ENCODE measurements at places on chromosomes 2 and 18.

- no peak for DNase-seq
Observed at GRCh38 chr2:200450288-200450687, 59.6 kb downstream of the KCTD18 start.

- DNase-seq: no peak
Observed at GRCh38 chr2:1990724-1991123, 246.4 kb upstream of the PXDN start.

DNA sequence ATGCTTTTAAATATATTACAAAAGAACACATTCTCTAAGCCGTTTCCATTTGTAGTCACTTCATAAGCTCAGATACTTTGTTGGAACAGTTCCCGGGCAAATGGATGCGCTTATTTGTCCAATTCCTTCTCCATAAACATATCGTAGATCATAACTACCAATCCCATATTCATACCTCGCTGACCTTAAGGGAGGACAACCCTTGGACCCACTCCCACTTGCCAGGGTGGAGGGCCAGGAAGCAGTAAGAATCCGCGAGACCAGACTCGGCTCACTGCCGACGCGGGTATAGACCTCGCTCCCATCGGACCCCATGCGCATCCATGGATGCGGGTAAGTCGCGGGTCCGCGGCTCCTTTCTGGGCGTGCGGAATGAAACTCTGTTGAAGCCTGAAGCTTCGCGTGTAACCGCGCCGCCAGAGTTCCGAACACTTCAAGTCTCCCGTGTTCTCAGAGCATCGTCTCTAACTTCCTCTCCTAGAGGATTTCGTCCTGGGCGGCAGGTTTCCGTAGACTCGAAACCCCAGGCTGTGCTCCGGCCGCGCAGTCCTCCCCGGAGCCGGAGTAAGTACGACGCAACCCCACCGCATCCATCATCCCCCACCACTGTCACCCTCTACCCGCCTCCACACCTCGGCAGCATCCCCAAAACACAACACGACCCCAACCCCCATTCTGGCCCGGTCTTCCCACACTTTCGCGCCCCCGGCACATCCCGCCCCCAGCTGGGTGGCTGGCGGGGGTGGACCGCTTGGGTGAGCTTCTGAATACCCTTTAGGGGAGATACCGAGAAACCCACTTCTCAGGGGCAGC is 1.1 kb downstream of the DSC3 start:
- no peak for DNase-seq

DNA sequence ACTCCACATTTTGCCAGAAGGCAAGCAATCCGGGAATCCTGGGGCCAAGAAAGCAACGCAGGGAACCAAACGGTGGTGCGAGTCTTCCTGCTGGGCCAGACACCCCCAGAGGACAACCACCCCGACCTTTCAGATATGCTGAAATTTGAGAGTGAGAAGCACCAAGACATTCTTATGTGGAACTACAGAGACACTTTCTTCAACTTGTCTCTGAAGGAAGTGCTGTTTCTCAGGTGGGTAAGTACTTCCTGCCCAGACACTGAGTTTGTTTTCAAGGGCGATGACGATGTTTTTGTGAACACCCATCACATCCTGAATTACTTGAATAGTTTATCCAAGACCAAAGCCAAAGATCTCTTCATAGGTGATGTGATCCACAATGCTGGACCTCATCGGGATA is 26.8 kb downstream of the B3GNT2 start:
- DNase-seq: no peak

- no peak for DNase-seq
Observed at GRCh38 chr2:10415048-10415447, 33.1 kb downstream of the ODC1 start.

DNA sequence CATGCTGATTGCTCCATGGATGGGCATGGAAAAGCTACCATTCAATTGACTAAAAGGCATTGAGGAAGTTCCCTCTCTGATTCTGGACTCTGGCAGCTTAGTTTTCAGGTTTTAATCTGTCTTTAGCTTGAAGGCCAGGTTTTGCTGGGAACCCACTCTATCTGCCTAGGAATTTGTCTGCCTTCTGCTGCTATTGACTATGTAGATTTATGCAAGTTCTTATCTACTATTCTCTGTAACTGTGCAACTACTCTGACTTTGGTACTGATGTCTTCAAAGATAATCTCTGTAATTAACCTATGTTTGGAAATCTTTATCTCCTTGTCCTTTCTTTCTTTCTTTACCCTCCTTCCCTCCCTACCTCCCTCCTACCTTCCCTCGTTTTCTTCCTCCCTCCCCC is 178.8 kb downstream of the DSEL start:
- no peak for DNase-seq

DNA sequence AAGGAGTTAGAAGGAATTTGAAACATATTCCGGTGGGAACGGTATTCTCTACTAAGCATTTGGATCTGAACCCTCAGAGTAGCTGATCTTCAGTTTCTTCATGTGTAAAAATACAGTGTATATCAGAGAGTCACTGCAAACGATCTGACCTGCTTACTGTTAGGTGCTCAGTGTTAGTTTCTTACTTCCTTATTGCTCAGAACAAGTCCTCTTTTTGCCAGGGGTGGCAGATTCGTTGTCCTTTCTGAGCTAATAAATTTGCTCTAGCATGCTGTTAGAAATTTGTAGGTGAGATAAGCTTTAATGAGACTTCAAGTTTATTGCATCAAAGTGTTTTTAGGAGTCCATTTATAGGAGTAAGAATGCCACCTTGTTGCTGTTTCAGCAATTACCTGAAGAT is 15.8 kb downstream of the PLEKHA3 start:
- DNase-seq: no peak

DNA sequence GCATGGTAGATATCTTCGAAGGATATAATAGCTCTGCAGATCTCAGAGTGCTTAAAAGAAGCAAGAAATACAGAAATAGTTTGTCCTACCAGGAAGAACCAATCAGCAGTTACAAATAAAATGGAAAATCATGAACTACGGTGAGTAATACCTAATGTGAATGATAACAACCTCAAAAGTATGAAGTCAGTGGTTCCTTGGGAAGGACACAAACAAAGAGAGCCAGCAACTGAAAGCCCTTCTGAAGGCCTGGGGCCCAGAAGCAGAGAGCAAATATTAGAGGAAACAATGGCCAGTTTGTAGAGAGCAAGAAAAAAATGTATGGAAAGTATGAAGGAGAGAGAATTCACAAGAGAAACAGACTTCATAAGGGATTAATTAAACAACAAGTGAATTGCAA is 226.8 kb upstream of the CHST9 start:
- DNase-seq: no peak

GRCh38 chr18:47881752-47882455 is 48.6 kb downstream of the SMAD2 start:
- no peak for DNase-seq

GRCh38 chr2:29400930-29401653 is 285.9 kb downstream of the CLIP4 start:
- no peak for DNase-seq

GRCh38 chr2:237581751-237582746 is 8.5 kb downstream of the RAB17 start:
- DNase-seq: no peak

DNA sequence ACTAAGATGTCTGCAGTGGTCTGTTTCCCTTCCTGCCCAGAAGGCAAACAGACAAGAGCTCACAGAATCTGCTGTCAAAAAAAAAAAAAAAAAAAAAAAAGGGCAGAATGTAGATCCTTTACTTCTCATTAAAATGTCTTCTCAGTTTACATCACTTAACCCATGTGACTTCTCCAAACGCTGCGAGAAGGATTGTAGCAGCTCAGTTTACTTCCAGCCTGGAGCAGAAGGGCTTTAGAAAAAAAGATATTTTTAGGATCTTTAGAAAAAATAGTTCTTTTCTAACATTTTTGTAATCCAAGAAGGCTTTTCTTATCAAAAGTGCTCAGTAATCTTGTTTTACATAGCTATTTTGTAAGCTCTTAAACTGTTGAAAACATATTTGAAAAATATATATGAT is 425.4 kb downstream of the CNTNAP5 start:
- DNase-seq: no peak

DNA sequence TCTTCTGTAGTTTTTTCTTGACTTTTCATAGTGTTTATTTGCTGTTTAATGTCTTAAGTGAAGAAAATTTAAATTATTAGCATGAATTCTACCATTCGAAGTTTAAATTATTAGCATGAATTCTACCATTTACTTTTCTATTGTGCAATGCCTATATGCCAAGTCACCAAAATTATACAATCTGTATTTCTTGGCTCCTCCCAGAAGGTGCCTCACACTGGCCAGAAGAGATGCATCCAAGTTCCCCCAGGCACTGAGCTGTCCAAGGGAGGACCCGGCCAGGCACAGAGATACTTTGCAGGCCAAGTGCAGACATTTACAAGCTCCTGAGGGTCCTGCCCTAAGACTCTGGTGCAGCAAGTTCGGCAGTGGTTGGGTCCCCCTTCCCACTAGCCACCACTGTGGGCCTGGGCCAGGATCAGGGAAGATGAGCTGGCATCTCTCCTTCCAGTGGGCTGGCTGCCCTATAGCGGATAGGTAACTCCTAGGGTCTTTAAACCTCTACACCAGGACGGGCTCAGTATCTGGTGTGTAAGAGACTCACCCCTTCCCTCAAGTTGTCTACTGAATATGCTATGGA is 31.3 kb downstream of the TMEM247 start:
- no peak for DNase-seq

DNA sequence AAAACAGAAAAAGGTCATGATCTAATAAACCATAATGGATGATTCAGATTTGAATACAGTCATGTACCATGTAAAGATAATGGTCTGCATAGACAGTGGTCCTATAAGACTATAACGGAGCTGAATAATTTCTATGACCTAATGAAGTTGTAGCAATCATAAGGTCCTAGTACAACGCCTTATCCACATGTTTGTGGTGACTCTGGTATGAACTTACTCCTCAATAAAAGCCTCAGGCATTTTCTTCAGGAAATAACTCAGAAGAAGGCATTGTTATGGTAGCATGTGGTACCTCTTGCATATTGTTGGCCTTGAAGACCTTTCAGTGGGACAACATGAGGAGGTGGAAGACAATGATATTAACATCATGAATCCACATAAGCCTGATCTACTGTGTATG is 883.3 kb downstream of the CNTNAP5 start:
- DNase-seq: peak; percentile 35

- DNase-seq: no peak
Observed at GRCh38 chr18:29034113-29034856, 857.4 kb upstream of the CDH2 start.

GRCh38 chr2:54947646-54948045 is 102.6 kb downstream of the RTN4 start:
- DNase-seq: no peak

DNA sequence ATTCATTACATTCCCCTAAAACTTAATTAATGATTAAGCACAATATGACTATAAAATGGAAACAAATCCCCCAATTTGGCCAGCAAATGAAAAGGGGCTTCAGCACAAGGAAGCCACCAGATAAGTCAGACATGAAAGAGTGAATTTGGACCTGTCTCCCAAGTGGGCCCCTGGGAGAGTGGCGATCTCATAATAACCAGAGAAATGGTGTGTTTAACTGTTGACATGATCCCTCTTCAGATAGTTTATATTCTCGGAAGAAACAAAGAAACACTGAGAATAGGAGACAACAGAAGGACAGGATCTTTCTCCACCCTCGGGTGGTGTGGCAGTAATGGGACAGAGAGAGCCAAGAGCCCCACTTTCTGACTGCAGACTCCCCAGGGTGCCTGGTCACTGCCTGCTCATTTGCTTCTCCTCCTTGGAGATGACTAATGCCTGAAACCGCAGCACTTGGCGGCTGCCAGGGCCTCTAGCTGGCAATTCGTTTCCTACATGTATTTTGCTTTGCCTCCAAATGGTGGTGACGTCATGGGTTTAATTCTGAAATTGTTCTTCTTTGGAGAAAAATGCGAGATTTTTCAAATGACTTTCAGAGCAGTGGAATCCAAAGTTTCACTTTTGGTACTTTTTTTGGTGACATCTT is 46.4 kb upstream of the SPP2 start:
- DNase-seq: peak; percentile 28

GRCh38 chr2:180411661-180412060 is 404.6 kb upstream of the CWC22 start:
- DNase-seq: no peak

DNA sequence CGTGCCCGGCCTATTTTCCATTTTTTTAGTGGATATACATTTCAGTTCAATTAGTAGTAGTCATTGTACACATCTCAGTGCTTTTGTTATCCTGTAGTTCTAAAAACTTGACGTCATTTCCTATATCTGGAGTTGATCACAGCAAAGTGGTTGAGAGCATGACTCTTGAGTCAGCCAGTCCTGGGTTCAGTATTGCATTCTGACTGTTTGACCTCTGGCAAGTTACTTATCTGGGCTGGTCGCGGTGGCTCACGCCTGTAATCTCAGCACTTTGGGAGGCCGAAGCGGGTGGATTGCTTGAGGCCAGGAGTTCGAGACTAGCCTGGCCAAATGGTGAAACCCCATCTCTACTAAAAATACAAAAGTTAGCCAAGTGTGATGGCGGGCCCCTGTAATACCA is 50.4 kb upstream of the PPM1B start:
- DNase-seq: no peak

DNA sequence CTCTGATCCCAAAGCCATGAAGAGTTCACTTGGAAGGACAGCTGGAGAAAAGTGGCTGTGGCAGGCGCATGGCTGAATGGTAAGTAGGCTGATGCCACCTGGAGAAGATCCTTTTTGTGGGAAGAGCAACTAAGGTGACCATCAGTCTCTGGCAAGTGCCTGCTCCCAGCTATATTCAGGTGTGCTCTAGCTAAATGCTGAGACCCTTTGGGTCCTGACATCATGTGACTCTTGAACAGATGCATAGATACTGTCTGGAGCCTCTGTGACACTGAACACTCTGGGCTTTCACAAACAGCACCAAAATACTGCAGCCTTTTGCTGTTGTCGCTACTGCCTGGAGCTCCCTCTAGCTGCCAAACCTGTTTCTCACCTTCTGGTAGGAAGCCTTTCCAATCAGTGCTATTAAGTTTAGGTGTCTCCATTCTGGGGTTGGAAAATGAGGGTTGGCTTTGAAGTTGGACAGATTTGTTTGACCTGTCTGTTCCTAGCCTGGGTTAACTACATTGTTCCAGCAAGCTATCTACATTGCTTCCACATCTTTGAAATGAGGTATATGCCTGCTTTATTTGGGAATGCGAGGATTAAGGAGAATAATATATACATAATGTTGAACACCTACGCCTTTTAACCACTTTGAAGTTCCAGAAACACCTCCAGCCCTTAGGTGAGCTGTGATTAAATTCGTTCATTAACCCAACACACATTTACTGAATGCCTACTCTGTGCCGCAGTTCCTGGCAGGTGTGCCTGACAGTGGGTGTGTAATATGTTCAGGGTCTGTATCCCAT is 3.1 kb downstream of the EGR4 start:
- no peak for DNase-seq
